ENCODE measurements at places on chromosomes 5 and 9.

GRCh38 chr9:89513837-89514236 lies 15.9 kb upstream of the SEMA4D start:
- DNase-seq: no peak
- H3K4me3 ChIP-seq: no peak overlapping the region
- H3K36me3 ChIP-seq: no peaks in the 10 kb centered on the region
- H3K4me1 ChIP-seq: peaks cover 40% of the 10 kb centered on the region
- H3K27ac ChIP-seq: no peak overlapping the region

DNA sequence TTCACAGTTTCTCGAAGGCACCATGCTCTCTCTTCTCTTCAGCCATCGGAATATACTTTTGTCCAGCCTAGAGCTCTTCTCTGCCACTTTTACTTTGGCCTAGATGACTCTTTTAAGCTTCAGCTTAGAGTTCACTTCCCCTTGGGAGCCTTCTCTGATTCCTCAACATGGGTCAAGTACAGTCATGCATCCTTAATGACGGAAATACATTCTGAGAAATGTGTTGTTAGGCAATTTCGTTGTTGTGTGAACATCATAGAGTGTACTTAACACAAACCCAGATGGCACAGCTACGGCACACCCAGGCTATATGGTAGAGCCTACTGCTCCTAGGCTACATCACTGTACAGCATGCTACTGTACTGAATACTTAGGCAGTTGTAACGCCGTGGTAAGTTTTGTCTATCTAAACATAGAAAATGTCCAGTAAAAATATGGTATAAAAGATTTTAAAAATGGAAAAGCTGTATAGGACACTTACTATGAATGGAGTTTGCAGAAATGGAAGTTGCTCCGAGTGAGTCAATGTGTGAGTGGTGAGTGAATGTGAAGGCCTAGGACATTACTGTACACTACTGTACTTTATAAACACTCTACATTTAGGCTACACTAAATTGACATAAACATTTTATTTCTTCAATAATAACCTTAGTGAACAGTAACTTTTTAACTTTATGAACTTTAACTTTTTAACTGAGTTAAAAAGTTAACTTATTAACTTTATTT lies 15.1 kb upstream of the TNFSF15 start:
- H3K27me3 ChIP-seq: no peaks in the 10 kb centered on the region
- H3K4me1 ChIP-seq: no peaks in the 10 kb centered on the region
- H3K36me3 ChIP-seq: no peaks in the 10 kb centered on the region
- DNase-seq: no peak
- H3K27ac ChIP-seq: no peak overlapping the region

DNA sequence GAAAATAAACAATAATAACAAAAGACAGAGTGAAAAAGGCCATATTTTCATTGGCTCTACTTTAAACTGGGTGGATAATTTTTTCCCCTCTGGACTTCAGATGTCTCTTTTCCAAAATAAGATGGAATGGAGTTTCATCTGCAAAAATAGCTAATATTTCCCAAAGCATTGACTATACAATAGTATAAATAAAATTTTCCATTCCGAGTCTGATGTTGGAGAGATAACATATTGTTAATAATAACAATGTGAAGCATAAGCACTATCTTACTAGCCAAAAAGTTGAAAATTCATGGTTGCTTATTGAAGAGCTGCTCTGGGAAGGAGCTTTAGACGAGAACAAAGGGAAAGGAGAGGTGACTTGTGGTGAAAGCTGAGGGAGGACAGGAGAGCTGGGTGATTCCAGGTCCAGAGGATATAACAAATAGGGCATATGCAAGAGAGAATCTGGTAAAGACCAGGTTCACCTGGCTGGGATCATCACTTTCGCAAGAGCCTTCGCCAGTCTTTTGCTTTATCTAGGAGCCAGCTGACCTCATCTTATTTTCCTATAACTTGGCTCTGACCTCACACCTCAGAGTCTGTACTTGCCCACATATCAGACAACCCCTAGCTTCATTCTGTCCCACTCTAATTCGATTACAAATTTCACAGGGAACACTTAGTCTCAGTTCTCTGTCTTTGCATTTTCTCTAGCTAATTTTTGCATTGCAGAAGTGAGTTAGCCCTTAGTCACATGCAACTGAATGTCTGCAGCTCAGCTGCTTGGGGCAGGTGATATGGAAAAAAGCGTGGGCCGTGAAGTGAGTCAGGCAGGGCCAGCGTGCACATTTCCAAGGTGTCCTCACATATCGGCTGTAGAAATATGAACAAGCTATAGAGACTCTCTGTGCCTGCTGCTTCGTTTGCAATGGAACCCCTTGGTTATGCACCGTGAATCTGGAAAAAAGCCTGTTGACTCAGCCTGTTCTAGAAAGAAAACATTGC lies 7.6 kb upstream of the ZNF474 start:
- DNase-seq: no peak
- no peaks in the 10 kb centered on the region for H3K4me1 ChIP-seq
- H3K27me3 ChIP-seq: peaks cover 6% of the 10 kb centered on the region

DNA sequence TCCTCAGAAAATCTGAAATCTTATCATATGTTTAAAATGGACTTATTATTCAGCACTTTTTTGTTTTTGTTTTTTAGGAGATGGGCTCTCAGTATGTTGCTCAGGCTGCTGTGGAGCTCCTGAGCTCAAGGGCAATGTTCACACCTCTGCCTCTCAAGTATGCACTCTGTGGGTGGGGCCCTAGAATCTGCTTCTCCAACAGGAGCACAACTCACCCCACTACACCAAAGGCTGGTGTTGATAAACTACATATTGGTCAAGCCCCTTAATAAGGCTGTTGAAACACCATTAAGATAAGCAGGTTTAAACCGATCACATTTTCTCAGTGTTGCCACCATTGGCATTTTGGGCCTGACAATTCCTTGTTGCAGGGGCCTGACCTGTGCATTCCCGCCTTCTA lies 131.6 kb downstream of the FANCC start:
- no peaks in the 10 kb centered on the region for H3K36me3 ChIP-seq
- H3K4me1 ChIP-seq: no peaks in the 10 kb centered on the region
- DNase-seq: no peak
- no peaks in the 10 kb centered on the region for H3K27me3 ChIP-seq

- peaks cover 1% of the 10 kb centered on the region for H3K4me1 ChIP-seq
- no peak for DNase-seq
- H3K27me3 ChIP-seq: peaks cover 24% of the 10 kb centered on the region
- H3K27ac ChIP-seq: no peak overlapping the region
- H3K4me3 ChIP-seq: no peak overlapping the region
- H3K36me3 ChIP-seq: no peaks in the 10 kb centered on the region
Observed at GRCh38 chr5:109996246-109996645, 306.5 kb downstream of the MAN2A1 start.

GRCh38 chr5:13945271-13945670 lies 783 bp upstream of the DNAH5 start:
- no peaks in the 10 kb centered on the region for H3K4me1 ChIP-seq
- DNase-seq: no peak
- no peak overlapping the region for H3K27ac ChIP-seq
- H3K36me3 ChIP-seq: no peaks in the 10 kb centered on the region

DNA sequence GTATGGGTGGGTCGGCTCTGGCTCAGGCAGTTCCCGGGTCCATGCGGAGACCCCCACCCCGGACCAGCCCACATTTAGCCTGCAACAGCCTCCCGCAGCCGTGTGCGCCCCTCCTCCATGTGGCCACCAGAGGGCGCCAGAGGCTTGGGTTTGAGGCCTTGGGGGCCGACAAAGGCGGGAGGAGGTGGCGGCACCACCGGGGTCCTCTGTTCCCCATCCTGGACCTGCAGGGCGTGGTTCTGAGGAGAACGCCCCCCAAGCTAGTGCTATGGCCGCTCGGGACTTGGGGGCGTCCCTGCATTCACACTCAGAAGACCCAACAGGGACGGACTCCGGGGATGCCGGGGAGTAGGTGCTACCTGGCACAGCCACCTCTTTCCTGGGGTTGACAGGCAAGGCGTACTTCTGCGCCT lies 16.5 kb downstream of the ASS1 start:
- DNase-seq: peak; percentile 67
- H3K27me3 ChIP-seq: peaks cover 75% of the 10 kb centered on the region
- no peak overlapping the region for H3K27ac ChIP-seq
- H3K4me1 ChIP-seq: no peaks in the 10 kb centered on the region
- H3K4me3 ChIP-seq: no peak overlapping the region

DNA sequence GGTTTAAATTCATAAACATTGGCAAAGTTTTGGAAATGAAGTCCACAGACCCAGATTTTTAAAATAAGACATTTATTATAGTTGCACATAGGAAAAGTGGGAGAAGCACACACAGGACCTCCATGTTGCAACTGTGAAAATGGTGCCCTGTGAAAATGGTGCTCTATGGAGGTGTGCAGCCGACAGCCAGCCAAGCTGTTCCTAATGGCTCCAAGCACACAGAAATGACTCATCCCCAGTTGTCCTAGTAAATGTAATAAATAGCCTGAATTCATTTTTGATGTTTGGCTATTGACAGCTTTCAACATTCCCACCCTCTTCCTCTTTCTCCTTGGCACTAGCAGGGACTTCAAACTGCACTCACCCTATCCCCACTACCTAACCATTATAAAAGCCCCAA lies 590.9 kb downstream of the CAAP1 start:
- no peak for DNase-seq
- H3K27me3 ChIP-seq: no peaks in the 10 kb centered on the region
- H3K4me1 ChIP-seq: no peaks in the 10 kb centered on the region

GRCh38 chr5:90338712-90339372 lies 70.7 kb downstream of the CETN3 start:
- H3K4me3 ChIP-seq: no peak overlapping the region
- no peak for DNase-seq
- H3K4me1 ChIP-seq: peaks cover 2% of the 10 kb centered on the region
- H3K27me3 ChIP-seq: peaks cover 20% of the 10 kb centered on the region
- no peak overlapping the region for H3K27ac ChIP-seq

GRCh38 chr5:112794410-112794809 lies 56.7 kb downstream of the APC start:
- no peak overlapping the region for H3K4me3 ChIP-seq
- peaks cover 41% of the 10 kb centered on the region for H3K36me3 ChIP-seq
- H3K27me3 ChIP-seq: no peaks in the 10 kb centered on the region
- DNase-seq: no peak

- no peak overlapping the region for H3K27ac ChIP-seq
- no peak overlapping the region for H3K4me3 ChIP-seq
- H3K27me3 ChIP-seq: peaks cover 10% of the 10 kb centered on the region
- H3K4me1 ChIP-seq: no peaks in the 10 kb centered on the region
Observed at GRCh38 chr9:91060520-91061343, 259.1 kb downstream of the SYK start.

- no peak for DNase-seq
- H3K27ac ChIP-seq: no peak overlapping the region
- no peaks in the 10 kb centered on the region for H3K4me1 ChIP-seq
- H3K36me3 ChIP-seq: no peaks in the 10 kb centered on the region
- H3K4me3 ChIP-seq: no peak overlapping the region
Observed at GRCh38 chr5:127924606-127925005, 159.0 kb upstream of the SLC12A2 start.

- no peaks in the 10 kb centered on the region for H3K36me3 ChIP-seq
- H3K27me3 ChIP-seq: no peaks in the 10 kb centered on the region
- no peak overlapping the region for H3K4me3 ChIP-seq
- no peak for DNase-seq
- H3K4me1 ChIP-seq: no peaks in the 10 kb centered on the region
Observed at GRCh38 chr5:152372875-152373274, 32.2 kb downstream of the NMUR2 start.

GRCh38 chr9:114606597-114607207 lies 4.4 kb upstream of the TMEM268 start:
- H3K27ac ChIP-seq: no peak overlapping the region
- H3K4me3 ChIP-seq: no peak overlapping the region
- no peak for DNase-seq
- peaks cover 2% of the 10 kb centered on the region for H3K36me3 ChIP-seq

GRCh38 chr9:96871176-96871575 lies 16.9 kb upstream of the ZNF782 start:
- peaks cover 47% of the 10 kb centered on the region for H3K27me3 ChIP-seq
- H3K4me1 ChIP-seq: peaks cover 21% of the 10 kb centered on the region
- H3K4me3 ChIP-seq: no peak overlapping the region
- DNase-seq: no peak
- no peak overlapping the region for H3K27ac ChIP-seq
- H3K36me3 ChIP-seq: no peaks in the 10 kb centered on the region

DNA sequence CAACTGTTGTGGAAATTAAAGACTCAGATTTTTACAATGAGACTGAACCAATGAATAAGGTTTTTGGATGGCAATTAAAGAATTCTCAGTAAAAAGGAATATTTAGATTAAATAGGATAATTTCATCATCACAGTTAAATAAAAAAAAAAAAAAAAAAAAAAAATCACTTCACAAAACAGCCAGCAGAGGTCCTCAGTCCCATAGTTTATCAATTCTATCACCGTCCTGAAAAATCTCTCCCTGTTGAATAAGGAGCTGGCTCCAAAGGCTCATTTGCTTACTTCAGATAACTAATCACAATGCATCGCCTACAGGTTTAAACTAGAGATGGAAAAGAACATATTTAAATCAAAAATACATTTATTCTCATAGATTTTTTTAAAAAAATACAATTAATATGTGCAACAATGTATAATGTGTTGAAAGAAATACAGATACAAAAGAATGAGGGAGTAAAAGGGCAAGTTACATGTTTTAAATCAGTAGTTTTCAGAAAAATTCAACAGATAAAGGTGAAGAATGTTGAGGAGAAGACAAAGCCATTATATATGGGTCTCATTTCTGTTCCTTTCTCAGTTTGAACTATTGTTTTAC lies 175.8 kb upstream of the CHD1 start:
- no peaks in the 10 kb centered on the region for H3K4me1 ChIP-seq
- no peak for DNase-seq
- no peaks in the 10 kb centered on the region for H3K36me3 ChIP-seq
- no peak overlapping the region for H3K4me3 ChIP-seq

DNA sequence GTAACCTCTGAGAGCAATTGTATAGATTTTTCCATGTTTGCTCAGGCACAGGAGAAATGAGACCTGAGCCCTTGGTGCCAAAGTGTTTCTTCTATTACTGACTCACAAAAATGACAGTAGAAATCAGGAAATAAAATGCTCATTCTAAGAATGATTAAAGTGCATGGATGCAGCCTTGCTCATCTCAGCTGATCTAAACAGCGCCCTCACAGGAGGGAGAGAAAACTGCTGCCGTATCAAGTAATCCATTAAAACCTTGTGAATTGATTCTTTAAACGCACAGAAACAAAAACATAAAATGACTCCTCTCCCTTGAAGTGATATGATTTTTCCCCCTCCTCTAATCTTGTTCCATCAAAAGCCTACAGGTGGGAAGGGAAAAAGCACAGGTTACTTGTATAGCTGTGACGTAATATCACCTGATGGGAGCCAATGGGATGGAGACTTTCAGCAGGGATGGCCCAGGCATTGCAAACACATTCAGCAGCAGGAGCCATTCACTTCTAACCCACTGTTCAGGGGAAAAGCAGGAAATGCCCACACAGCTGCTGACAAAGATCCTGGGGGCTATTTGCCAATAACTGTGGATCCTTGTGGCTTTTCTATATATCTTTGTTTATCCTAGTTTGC lies 76.7 kb downstream of the PLCXD3 start:
- no peak overlapping the region for H3K4me3 ChIP-seq
- H3K4me1 ChIP-seq: no peaks in the 10 kb centered on the region
- no peak for DNase-seq
- no peaks in the 10 kb centered on the region for H3K36me3 ChIP-seq

- no peak for DNase-seq
- H3K27ac ChIP-seq: no peak overlapping the region
- H3K4me1 ChIP-seq: no peaks in the 10 kb centered on the region
- H3K4me3 ChIP-seq: no peak overlapping the region
Observed at GRCh38 chr9:137916540-137916939, 39.0 kb downstream of the CACNA1B start.

Data from effector memory CD8-positive, alpha-beta T cell (primary cell).